ENCODE measurements at places on chromosomes 1 and 21.

- no peak for DNase-seq
Measured at GRCh38 chr21:35743571-35743970, 316.8 kb downstream of the SETD4 start.

DNA sequence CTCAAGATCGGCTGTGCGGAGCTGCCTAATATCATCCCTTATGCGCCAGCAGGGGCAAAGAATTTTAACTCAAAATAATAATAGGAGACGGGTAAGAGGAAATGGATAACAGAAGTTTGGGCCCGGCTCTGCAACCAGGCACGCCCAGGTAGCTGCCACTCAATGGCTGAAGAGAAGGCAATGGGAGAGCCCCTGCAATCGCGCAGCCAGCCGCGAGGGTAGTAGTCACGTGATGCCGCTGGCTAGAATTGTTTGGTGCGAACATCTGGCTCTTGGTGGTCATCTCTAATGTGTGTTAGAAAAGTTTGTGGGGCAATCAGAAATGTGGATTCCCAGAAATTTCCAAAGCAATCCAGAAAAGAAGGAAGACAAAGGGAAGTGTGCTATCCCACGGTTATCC, 12.3 kb downstream of the BARHL2 start:
- DNase-seq: no peak

DNA sequence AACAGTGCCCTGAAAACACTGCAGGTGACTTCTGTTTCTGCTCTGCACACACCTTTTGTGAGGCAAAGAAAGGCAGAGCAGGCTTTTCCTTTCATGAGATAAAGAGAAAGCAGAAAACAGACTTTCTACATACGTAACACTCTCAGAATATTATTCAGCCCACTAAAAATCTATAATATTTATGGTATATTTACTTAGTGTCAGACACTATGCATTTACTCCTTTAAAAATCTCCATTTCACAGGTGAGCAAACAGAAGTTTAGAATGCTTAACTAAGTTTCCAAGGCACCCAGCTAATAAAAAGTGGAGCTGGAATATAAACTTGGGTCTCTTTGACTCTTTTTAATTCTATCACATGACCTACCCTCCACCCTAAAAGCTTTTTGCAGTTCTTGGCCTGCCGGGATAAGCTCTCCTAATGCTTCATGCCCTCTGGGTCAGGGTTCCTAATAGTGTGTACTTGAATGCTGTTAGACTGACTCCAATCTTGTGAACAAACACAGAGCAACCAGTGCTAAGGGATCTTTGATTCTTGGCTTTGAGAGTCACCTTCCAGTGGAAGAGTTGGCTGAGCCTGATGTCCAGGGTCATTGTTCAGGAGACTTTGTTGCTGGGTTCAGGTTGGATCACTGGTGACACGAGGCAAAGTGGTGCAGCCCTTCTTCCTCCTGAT, 27.2 kb downstream of the PROK1 start:
- DNase-seq: no peak

DNA sequence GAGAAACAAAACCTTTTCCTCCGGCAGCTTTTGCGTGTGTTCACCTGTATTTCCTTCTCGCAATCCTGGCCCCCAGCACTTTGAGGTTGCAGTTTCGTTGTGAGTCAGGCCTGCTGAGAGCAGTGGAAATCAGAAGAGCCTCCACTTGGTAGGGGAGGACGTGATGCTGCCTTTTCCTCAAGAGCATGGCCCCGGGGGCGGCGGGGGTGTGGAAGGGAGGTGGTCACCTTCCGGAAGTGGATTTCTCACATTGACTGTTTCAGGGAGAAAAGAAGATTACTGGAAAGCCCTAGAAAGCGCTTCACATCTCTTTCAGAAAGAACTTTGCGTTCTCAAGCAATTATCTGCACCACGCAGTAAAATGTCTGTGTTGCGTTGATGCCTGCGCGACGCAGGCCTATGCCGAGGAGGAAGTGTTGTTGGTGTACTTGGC, 12.2 kb upstream of the IL10 start:
- DNase-seq: no peak

DNA sequence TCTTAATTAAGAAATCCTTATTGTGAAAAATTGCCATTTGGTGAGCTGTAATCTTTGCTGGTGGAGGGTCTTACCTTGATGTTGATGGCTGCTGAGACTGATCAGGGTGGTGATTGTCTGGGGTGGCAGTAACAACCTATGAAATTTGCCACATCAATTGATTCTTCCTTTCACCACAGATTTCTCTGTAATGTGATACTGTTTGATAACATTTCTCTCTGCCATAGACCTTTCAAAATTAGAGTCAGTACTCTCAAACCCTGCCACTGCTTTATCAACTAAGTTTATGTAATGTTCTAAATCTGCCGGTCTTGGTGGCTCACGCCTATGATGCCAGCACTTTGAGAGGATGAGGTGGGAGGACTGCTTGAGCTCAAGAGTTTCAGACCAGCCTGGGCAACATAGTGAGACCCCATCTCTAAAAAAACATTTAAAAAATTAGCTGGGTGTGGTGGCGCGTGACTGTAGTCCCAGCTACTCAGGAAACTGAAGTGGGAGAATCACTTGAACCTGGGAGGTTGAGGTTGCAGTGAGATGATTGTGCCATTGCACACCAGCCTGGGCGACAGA, 5.0 kb downstream of the KPNA6 start:
- no peak for DNase-seq

Data from Ammon's horn (tissue), 1 donor.